ENCODE measurements at places on chromosomes 12 and 14.

GRCh38 chr14:103871596-103872480 lies 24.5 kb upstream of the PPP1R13B start:
- DNase-seq, result peak; percentile 46

- DNase-seq, result no peak
These were observed 682 bp downstream of the KIAA0586 start for GRCh38 chr14:58428118-58428683.

DNA sequence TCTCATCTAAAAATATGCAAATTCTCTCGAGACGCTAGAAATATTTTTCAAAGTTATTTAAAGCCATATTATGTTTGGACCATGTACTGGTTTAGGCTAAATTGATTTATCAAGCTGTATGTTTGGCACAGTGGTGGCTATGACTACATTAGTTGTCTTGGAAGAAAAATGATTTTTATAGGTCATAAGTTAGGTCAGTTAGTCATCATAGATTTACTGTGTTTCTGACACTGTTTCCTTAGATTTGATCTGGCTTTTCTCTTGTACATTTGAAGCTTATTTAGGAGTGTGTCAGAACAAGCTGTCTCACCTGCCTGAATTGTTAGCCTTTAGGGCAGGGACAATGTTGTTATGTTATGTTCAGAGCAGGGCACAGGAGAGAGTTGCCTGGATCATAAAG lies 161.1 kb upstream of the FBXO33 start:
- DNase-seq, result no peak

GRCh38 chr12:13008741-13009380 lies 8.8 kb upstream of the HEBP1 start:
- no peak for DNase-seq

DNA sequence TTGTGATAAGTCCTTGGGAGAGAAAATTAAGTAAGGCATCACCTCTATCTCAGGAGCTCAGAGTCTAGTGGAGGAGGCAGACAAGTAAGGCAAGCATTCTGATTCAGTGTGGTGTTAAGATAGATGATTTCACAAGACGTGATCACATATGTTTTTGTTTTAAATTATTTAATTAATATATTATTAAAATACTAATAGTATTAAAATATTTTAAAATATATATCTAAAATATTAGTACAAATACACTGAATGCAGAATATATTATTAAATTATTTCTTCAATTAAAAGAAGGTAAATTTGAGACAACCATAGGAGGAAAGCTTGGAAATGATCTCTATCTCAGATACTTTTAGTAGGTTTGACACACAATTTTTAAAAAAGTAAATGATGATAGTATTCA lies 51.5 kb upstream of the ANO4 start:
- no peak for DNase-seq

GRCh38 chr12:5264006-5264405 lies 167.9 kb upstream of the NTF3 start:
- no peak for DNase-seq

DNA sequence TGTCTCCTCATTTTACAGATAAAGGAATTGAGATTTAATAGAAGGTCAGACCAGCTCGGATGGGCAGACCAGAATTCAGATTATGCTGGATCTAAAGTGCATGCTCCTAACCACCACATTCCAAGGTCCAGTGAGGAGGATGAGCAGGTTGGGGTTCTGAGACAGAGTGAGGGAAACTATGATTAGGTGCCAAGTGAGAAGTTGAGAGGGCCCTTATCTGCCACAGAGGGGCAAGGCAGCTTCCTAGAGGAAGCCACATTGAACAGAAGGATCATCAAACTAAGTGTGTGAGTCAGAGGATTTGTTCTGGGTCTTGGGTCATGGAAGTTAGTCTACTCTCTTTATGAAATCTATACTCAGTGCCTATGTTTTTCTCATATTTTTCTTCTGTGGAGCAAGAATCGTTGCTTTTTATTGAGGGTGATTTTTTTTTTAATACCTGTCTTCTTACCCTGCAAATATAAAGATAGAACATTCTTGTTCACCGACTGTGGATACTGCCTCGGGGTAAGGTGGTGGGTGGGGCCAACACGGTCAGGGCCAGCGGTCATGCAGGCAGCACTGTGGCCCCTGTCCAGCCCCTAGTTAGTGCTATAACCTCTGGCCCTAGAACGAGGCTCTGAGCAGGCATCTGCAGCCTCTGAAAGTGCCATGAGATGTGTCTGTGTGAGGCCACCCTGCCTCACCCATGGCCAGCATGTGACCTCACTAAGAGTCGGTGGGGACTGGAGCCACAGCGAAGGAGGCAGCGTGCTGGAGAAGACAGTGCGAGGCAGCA lies 55.6 kb upstream of the PTHLH start:
- no peak for DNase-seq

Measured in stimulated activated CD8-positive, alpha-beta memory T cell treated with anti-CD3 and anti-CD28 coated beads, Interleukin-2, amount 100 ng/mL, for 1 hour (primary cell).